Activated CD4-positive, alpha-beta T cell treated with anti-CD3 and anti-CD28 coated beads for 48 hours (primary cell): ENCODE measurements at places on chromosomes 16 and 17.

- DNase-seq = no peak
Measured at GRCh38 chr17:20211246-20211645, 202.1 kb downstream of the SPECC1 start.

DNA sequence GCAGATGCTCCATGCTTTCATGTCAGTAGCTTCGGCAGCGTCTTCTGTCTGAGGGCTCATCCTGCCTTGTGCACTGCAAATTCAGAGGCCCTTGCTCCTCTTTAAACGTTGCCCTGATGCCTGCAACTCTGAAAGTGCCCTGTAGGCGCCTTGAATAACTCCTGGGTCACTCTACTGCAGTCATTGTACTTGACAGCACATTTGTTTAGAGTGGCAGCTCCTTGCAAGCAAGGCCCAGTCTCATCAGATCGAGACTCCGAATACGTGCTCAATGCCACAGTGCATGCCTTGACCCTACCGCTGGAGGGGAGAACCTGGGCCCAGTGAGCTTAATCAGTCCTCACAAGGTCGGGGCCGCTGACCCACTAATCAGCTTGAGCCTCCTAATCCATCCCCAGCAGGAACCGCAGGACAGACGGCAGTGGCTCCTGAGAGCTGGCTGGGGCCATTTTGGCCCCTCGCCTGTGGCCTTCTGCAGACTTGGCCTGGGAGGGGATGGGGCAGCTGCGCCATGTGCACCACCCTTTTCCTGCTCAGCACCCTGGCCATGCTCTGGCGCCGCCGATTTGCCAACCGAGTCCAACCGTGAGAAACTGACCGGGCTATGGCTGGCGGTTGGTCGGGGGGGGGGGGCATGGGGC, at the start of gene PRCD:
Gene PRCD (plus strand): TSS at position 414 of the 641 bp plus-strand sequence. CDS start 98 bp downstream, at position 512.
- no peak for DNase-seq

DNA sequence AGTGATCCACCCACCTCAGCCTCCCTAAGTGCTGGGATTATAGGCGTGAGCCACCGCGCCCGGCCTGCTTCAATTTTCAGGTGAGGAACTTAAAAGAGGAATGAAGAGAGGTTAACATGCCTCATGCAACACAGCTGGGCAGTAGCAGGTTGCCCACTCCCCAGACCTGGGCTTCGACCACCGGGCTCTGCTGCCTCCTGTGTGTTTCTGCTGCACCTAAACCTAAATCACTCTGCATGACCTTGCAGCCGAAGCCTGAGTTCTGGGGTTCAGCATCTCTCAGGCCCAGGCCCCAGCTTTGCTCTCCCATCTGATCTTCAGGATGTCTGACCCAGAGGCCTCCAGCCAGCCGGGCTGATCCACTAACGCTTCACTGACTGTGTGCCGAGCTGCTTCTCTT, 112.6 kb downstream of the OR1D5 start:
- no peak for DNase-seq

DNA sequence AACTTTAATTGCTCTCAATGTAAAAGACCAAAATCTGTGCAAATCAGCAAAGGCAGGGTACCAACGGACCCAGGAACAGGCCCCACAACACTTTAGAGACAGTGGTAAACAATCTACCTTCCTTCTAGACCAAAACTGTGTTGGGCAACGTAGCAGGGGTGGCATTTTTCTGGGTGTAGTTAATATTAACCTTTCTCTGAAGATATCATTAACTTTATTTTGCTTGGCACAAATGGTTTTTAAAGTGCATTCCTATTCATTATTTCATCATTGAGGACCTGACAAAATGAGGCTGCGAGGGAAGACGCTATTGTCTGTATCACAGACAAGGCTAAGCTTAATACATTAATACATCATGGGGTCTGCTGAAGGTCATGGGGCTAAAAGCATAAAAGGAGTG, 37.9 kb upstream of the TRAP1 start:
- DNase-seq = no peak

- DNase-seq = no peak
Measured at GRCh38 chr17:14149751-14150150, 80.4 kb downstream of the COX10 start.

DNA sequence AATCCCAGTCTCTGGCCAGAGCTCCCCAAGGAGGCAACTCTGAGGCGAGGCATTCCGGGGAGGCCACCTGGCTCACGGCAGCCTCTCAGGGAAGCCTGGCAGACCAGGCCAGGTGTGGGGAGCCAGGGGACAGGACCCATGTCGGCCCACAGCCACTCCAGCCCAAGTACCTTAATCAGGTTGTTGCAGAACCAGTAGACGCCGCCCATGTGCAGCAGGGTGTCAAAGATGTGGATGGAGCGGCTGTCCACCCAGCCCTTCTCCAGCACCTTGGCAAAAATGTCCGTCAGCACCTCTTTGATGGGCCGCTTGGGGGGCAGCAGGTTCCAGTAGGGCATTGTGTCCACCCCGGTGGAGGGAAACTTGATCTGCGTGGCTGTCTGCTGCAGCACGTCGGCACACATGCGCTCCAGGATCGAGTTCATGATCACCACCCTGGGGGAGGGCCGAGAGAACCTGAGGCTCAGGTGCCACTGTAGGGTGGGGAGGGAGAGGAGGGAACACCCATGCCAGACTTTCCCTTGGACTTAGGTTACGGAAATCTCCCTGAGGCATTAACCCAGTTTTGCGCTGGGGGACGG, 7.8 kb downstream of the CSF3 start:
- DNase-seq = no peak

DNA sequence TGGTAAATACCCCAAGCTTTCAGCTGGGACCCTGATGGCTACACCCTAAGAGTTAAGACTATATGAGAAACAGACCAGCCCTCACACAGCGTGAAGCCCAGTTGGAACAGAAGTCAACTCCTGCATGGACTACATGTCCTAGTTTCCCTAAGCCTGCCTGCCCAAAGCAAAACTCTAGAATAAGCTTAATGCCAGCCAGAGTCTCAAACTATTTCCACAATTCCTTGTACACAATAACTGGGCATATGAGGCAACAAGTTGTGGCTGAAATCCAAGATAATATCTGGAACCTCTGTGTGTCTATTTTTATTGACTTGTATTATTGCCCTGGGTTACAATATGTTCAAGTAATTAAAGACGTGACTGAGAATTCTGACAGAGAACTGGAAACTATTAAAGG, 19.4 kb downstream of the MYH10 start:
- DNase-seq = no peak

DNA sequence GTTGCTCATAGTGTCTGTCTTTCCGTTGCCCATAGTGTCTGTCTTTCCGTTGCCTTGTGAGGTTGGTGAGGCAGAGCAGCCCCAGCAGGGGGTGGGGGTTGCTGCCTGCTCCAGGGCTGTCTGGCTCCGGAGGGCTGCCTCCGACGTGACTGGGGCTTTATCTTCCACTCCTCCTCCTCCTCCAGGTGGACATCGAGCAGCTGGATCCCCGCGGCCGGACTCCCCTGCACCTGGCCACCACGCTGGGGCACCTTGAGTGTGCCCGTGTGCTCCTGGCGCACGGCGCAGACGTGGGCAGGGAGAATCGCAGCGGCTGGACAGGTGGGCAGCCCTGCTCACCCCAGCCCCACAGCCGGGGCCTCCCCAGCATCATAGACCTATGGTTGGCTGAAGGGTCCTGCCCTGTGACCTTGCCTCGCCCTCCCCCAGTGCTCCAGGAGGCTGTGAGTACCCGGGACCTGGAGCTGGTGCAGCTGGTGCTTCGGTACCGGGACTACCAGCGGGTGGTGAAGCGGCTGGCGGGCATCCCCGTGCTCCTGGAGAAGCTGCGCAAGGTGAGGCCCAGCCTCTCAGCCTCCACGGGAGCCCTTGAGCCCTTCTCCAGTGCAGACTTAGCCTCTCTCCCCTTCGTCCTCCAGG, 14.7 kb downstream of the ANKRD13B start:
- DNase-seq = no peak

GRCh38 chr17:71251951-71252350, 868.9 kb upstream of the SOX9 start:
- DNase-seq = no peak

GRCh38 chr16:24677388-24677787, 52.1 kb upstream of the TNRC6A start:
- DNase-seq = no peak

GRCh38 chr16:5549802-5550201, 452.2 kb upstream of the EEF2KMT start:
- no peak for DNase-seq

DNA sequence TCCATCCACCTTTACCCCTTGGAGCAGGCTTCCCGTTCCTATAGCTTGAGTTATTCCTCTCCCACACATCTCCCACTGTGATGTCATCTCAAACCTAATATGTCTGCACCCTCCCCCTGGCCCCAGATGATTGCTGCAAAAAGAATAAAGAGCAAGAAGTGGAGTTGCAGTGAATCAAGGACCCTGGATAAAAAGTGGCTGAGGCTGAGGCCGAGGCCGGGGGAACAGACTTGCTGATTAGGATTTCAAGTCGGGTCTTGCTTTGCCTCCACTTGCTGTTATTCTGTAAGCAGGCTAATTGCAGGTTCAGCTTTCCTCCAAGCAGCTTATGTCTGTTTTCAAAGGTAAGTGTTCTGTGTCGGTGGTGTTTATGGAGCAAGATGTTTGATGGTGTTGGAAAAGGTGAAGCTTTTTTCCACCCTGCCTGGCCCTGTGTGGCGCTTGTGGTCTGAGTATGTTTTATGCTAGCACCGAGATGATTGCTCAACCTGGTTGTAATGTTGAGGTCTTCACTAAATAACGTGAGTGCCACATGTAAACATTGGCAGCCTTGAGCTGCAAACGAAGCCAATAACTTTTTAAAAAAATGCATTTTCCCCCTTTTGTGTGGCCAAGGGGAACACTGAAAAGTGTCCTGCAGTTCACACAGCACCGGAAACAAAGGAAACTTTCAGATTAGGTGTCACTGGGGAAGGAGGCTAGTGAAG, 15.4 kb downstream of the HS3ST3B1 start:
- no peak for DNase-seq

DNA sequence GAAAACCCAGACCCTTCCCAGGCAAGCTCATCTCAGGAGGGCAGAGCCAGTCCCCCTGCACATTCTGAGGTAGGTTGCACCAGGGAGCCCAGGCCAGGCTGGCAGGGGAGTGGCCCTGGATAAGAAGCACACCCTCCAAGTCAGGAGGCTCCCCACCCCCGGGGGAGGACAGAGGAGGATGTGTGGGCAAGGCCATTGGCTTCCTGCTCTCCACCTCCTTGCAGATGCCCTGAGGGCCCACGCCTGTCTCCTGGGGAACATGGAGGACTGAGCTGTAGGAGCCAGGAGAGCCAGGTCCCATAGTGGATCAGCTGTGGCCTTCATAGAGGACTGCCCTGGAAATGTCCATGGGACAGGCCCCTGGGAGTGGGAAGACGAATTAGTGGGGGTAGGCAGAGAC, 126.7 kb downstream of the IRF8 start:
- no peak for DNase-seq

- DNase-seq = peak; percentile 89
Measured at GRCh38 chr17:79991140-79991923, 44.3 kb downstream of the TBC1D16 start.

- no peak for DNase-seq
Measured at GRCh38 chr16:239948-240277, 5.3 kb downstream of the FAM234A start.

- no peak for DNase-seq
Measured at GRCh38 chr17:27082775-27083154, 211.1 kb upstream of the WSB1 start.

DNA sequence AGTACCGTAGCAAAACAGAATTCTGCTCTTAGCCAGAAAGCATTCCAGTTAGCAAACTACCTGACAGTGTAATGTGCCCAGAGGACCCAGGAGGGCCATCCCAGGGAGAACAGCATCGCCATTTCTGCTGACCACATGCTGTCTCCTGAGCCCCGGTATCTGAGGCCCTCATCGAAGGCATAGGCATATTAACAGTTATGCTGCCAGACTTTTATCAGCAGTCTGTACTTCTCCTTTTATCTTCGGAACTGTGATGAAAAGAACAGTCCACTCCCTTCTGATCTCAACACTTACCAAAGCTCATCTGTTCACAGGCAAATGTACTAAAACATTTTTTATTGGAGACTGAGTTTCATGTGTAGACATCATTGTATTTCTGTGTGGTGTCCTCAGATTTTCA, 236.4 kb downstream of the PRKCA start:
- DNase-seq = no peak

DNA sequence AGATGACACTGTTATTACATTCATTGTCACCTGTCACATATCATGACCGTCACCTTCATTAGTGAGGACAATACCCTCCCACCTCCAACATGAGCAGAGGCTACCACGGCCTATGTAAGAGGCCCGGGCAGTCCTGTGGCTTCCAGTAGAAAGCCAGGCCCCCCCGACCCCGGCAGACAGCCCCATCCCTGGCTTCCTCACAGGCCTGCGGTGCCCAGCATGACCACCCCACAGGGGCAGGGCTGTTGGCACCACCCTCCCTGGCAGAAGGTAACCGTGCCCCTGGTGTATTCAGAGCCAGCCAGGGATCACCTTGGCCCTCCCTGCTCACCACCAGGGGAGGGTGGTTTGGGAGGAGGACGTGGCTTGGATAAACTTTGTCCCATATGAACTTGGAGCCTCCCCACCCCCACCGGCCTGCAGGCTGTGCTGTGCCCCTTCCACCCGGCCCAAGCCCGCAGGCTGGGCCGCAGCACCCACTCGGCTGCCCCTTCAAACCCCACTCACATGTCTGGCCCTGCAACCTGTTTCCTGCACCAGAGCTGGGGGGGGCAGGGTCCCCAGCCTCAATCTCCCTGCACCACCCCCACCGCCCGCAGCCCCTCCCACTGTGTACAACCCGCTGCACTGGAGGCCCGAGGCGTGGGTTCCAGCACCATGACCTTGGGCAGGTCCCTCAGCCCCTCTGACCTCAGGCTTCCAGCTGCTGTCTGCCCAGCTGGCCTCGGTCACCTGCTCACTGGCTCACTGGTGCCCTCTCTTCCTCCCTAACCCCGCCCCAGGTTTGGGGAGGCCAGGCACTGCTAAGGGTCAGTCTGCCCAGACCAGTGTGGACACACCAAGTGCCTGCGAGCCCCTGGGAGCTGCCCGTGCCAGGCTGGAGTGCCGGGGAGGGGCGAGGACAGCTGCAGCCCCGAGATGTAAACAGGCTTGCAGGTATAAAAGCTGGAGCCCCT, 12.4 kb upstream of the AATK start:
- DNase-seq = no peak

- DNase-seq = no peak
Measured at GRCh38 chr16:83031524-83031923, 404.8 kb downstream of the CDH13 start.

DNA sequence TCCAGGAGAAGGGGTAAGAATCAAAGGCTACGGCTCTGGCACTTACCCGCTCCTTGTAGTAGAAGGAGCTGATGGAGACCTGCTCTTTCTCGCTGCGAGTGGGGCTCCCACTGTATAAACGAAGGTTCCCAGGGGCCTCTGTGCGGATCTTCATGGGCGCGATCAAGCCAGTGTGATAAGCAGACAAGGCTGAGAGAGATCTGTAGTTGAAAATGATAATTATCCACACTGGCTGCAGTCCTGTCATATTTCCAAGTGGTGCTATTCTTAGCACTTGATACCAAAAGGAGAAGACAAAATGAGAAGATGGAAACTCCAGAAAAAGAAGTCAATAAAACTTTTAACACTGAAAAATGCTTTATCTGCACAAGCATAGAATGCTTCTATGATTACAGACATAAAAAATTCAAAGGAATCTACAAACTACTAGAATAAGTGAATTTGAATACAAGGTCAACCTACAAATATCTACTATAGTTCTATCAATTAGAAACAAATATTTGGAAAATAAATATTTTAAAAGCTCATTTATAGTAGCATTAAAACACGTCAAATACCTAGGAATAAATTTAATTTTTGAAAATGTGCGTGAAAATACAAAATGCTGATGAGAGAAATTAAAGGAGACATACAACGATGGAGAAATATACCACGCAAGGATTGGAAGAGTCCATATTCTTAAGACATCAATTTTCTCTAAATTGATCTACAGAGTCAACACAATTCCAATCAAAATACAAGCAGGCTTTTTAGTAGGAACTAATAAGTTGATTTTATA, 80.8 kb downstream of the WDR59 start:
- DNase-seq = no peak
